ENCODE measurements at places on chromosomes 4 and X.

DNA sequence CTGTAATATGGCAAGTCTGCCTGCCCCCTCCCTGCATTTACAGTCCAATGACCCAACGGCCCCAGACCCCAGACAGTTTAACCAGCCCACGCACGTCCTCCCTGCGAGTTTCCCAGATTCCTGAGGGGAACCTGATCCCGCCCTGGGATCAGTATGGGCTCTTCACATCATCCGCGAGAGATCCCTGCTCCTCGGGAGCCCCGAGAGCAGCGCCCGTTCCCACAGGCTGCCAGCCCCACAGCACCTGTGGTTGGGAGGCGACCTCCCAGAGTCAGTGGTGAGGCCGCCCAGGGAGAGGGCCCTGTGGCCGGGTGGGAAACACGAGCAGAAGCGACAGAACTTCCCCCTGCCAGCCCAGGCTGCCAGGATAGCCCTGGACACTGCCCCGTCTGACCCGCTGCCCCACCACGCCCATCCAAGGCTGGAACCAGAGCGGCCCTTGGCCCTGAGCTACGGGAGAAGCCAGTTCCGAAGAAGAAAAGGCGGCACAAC, 32.8 kb downstream of the TSC22D3 start:
- DNase-seq, result no peak

GRCh38 chrX:148069759-148070503, 88.8 kb downstream of the FMR1NB start:
- no peak for DNase-seq

GRCh38 chrX:63720293-63720692, 64.7 kb downstream of the ARHGEF9 start:
- DNase-seq, result no peak

- DNase-seq, result no peak
These were observed 72.0 kb downstream of the ING2 start for GRCh38 chr4:183576701-183577404.

DNA sequence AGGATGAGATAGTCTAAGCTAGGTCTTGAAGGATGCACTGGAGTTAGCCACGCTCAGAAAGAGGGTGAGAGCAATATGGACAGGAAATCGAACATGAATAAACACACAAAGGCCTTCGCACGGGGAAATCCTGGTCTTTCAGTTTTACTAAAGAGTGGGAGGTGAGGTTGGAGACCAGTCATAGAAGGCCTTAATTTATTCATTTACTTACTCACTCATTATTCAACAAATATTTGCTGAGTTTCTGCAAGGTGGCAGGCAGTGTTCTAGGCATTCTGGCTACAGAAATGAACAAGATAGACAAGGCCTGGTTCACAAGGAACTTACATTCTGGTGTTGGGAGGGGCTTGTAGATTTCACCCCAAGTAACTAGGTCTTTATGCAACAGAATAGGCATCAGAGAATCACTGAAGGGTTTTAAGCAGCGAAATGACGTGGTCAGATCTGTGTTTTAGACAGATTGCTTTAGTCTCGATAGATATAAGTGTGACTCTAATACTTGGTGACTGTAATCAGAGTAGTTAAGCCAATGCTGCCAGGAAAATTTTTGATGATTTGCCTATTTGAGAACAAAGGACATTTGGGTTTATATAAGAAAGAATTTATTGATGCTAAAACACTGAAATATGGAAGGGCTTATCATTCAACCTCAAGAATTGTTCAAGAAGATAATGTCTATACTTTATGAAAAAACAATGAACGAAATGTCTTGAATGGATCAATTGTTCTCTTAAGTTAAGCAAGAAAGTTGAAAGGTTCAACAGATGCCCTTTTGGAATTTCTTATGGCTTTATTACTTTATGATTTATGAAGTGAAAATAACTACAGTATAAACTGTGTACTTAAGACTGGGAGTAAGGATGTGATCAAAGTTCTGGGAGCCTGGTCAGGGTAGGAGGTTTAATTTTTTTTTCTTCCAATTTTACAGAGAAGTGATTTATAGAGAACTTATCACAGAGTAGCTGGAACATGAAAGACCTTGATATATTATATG, 184.4 kb upstream of the CASK start:
- DNase-seq, result no peak

DNA sequence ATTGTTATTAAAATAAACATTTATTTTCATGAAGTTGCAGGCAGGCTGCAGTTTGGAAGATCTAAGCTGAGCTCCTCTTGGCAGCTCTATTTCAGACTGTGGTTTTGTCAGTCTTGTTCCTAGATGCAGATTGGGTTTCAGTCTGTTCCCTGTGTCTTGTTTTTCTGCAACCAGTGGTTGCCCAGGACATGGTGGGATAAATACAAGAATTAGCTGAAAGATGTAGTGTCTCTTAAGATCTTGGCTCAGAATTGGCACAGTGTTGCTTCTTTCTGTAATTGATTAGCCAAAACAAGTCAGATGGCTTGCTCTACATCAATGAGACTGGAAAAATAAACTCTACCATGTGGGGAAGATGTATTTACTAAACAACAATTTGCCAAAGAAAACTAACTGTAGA, 283.0 kb upstream of the BOD1L1 start:
- DNase-seq, result no peak

GRCh38 chr4:21888195-21888976, 60.2 kb downstream of the KCNIP4 start:
- DNase-seq, result no peak

- no peak for DNase-seq
These were observed 3.7 kb downstream of the CXCL9 start for GRCh38 chr4:76003620-76004019.

DNA sequence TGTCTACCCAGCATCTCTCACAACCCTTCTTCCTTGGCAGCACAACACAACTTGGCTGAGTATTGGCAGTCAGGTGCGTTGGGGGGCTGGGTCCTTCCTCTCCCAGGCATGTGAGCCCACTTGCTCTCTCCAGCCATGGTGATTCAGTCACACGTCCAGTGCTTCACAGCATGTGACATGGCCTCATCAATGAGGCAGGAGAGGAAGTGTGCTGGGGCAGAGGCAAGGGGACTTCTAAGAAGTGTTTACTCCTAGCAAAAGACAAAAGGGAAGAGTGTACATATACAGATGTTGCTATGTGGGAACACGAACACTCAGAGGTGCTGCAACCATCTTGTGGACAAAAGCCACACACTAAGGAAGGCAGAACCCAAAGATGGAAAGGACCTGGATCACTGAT, 380.8 kb downstream of the FBXW7 start:
- DNase-seq, result no peak

- DNase-seq, result no peak
These were observed 239.8 kb downstream of the DCAF12L2 start for GRCh38 chrX:125926295-125926694.

- no peak for DNase-seq
These were observed 291.3 kb downstream of the PDHA2 start for GRCh38 chr4:96131186-96131585.

DNA sequence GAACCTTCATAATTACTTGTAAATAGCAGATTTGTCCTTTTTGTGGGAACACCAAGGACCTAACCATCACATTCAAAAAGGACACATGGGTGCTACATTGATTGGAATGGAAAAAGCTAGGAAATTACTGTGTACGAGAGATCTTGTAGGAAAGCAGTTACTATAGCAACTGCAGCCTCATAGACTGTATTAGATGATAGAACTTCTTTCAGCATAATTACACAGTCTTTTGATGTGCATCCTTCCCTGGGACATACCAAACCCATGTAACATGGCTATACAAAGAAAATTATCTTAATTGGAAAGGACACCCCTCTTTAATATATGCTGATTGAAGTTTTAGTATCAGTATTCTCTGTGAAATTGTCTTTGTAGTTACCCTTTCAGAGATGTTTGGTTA, 130.7 kb upstream of the CTSO start:
- no peak for DNase-seq

DNA sequence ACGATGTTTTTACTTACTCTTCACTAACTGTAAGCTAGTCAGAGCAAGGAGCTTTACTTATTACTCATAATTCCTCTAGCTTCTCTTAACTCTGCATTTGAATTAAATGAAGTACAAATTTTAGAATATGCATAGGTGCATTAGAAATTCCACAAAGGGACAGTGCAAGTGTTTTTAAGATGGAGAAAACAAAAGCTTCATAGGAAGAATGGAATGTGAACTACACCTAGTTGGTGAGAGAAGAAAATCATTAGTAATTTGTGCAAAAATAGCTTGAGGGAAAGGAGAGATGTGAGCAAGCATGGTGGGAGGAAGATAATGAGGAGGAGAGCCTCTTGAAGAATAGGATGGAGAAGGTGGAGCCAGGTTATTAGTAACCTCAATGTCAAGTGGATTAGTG, 77.5 kb upstream of the SMARCA5 start:
- DNase-seq, result no peak

GRCh38 chrX:134607523-134607922, 50.7 kb downstream of the PLAC1 start:
- DNase-seq, result no peak

DNA sequence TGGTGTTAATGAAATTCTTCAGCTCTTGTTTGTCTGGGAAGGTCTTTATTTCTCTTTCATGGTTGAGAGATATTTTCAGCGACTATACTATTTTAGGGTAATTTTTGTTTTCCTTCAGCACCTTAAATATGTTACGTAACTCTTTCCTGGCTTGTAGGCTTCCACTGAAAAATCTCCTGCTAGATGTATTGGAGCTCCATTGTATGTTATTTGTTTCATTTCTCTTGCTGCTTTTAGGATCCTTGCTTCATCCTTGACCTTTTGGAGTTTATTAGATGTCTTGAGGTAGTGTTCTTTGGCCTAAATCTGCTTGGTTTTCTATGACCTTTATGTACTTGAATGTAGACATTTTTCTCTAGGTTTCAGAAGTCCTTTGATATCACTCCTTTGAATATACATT, 93.6 kb downstream of the MMRN1 start:
- no peak for DNase-seq

- no peak for DNase-seq
These were observed 838 bp upstream of the PRICKLE3 start for GRCh38 chrX:49187028-49187394.

DNA sequence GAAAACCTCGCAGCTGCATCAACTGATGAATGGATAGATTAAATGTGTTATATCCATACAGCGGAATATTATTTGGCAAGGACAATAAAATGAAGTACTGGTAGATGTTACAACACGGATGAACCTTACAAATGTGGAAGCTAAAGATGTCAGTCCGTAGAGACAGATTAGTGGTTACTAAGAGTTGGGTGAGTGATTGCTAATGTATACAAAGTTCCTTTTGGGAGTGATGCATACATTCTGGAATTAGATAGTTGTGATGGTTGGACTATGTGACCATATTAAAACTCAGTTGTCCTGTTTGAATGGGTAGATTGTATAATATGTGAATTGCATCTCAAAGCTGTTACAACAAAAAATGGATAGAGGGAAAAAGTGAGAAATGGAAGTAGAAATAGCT, 2.8 kb downstream of the FIP1L1 start:
- DNase-seq, result no peak
